Stimulated activated CD8-positive, alpha-beta memory T cell treated with anti-CD3 and anti-CD28 coated beads, Interleukin-15, amount 100 ng/mL, for 48 hours (primary cell): ENCODE measurements at places on chromosomes 16 and 17.

DNA sequence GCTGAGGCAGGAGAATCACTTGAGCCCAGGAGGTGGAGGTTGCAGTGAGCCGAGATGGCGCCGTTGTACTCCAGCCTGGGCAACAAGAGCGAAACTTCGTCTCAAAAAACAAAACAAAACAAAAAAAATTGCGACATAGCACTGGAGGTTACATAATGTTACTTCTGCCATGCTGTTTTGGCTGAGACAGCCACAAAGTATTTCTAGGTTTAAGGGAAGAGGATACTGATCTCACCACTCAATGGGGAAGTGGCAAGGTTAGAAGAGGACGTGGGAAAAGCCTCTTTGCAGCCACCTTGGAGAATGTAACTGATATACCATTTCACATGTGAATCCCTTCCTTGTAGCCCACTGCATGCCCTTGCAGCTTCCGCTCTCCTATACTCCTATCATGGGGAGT, 131.2 kb upstream of the NLRP1 start:
- DNase-seq: no peak

- no peak for DNase-seq
Observed at GRCh38 chr17:63405741-63406261, 40.3 kb downstream of the CYB561 start.

DNA sequence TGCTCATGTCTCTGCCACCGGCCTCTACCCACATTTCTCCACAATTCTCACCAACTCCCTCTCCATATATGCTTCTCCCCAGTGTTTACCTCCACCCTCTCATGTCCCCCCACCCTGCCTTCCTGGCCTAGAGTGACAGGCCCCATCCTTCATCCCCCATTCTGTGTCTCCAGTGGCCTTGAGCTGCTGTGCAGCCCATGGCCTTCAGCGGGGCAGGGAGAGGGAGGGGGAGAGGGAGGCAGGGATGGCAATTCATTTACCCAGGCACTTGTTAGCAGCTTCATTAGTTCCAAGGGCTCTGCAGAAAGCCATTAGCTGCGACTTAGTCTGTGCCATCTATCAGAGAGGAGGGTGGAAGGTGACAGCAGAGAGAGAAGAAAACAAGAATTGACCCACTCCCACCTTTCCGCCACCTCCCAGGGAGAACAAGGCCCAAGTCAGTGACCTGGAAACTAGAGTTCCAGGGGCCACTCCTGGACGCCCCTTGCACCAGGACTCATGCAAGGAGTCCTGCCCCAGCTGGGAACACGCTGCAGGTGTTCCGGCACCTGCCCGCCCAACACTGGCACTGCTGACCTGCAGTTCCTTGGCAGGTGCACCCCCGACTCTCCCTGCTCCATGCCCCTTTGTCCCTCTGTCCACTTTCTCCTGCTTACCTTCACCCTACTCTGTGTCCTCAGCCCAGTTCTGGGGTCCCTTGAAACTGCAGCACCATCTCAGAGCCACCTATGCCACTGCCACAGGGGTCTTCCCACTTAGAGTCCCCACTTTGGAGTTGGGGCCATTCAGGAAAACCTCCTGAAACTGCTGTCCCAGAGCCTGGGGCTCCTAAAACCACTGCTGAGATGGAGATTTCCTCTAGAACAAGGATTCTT, 23.5 kb upstream of the PYY start:
- no peak for DNase-seq

- no peak for DNase-seq
Observed at GRCh38 chr17:58786586-58787295, 31.1 kb downstream of the PPM1E start.

GRCh38 chr16:54944002-54944401, 13.3 kb downstream of the IRX5 start:
- DNase-seq: no peak

DNA sequence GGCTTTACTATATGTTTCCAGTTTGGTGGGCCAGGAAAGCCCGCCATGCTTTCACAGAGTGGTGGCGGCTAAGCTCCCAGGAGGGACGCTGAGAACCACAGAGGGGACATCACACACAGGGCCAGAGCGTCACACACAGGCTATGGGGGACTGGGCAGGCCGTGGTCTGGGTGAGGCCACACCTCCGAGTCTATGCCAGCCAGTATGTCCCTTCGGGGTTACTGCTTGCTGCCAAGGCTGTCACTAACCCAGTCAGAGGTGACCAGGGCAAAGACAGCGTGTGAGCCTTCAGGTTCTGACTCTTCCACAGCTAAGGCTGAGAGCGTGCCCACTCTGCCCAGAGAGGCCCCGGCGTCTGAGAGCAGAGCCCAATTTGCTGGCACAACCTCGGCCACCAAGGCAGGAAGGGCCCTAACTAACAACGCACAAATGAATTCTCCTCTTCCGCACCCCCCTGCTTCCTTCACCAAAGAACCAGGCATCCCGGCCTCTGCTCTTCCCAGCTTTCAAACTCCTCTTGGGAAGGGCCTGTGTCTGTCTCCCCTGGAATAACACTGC, 2.9 kb downstream of the PLD6 start:
- DNase-seq: no peak

GRCh38 chr16:86096850-86097249, 197.9 kb downstream of the IRF8 start:
- DNase-seq: no peak

GRCh38 chr16:35868630-35869029, 2409.2 kb downstream of the TP53TG3F start:
- DNase-seq: no peak

- DNase-seq: no peak
Observed at GRCh38 chr16:78244131-78244895, 144.9 kb downstream of the WWOX start.

DNA sequence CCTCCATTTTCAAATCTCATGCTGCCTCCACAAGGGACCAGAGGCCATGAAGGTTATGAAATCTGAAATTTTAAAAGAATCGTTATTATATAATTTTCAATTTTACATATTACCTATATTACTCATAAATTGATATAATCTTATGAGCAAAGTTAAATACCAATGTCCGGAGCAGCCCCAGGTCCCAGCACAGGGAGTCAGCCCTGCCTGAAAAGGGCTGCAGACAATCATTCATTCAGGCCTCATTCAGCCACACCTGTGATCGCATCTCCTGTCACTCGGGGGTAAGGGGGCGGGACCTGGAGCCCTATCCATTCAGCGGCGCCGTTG, 172.5 kb downstream of the AHSP start:
- no peak for DNase-seq

- no peak for DNase-seq
Observed at GRCh38 chr17:61305024-61305423, 94.6 kb upstream of the TBX2 start.

DNA sequence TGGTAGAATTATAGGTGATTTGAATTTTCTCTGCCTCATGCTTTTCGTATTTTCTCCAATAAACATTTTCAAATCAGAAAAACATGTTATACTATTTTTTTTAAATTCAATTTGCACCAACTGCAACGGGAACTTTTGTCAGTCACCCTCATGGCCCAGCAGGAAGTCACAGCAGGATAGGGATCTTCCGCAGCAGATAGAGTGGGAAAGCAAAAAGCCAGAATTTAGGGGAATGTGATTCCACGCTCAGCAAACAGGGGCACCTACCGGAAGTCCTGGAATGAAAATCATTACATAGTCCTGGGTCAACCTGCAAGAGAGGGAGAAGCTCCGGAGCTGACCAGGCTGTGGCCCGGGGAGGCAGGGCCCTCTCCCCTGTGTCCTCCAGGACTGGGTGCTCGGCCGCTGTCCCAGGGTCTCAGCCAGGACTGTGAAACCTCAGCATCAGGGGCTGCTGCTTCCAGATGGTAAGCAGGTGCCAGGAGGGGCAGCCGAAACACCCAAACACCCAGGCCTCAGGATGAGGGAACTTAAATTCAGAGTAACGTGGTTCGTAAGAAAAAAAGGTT, 3.9 kb downstream of the SLC47A2 start:
- no peak for DNase-seq

DNA sequence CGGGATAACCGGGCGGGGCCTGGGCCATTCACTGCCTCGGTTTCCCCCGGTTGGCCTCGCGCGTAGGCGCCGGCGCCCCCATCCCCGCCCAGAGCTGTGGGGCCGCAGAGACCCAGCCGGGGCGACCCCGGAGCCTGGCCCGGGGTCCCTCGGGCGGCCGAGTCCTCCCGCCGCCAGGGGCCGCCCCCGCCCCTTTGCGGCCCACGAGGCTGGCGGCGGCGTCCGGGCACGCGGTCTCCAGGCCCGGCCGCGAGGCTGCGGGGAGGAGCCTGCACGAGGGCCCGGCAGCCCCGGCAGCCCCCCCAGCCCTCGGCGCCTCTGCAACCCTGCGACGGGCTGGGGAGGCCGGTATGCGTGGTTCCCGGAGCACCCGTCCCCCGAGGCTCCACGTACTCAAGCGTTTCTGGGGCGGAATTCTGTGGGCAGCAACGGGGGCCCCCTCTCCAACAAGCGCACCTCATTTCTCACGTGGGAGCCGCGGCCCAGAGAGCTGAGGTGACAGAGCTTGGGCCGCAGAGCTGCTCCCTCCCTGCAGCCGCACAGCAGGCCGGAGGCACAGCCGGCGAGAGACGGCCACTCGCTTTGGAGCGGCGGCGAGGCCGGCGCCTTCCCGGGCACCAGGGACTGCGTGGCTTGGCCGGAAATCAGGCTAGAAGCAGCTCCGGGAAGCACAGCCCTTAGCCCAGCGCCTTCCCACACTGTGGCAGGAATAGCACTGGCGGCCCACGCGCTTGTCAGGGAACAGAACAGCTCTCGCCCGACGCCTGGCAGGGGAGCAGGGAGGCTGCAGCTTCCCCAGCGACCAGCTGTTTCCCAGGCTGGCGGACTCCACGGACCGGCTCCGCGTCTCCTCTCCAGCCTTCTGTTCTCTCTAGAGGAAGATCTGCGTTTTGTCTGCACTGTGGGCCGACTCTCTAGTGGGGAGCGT, 867 bp upstream of the LIMD2 start:
- peak; percentile 38 for DNase-seq

DNA sequence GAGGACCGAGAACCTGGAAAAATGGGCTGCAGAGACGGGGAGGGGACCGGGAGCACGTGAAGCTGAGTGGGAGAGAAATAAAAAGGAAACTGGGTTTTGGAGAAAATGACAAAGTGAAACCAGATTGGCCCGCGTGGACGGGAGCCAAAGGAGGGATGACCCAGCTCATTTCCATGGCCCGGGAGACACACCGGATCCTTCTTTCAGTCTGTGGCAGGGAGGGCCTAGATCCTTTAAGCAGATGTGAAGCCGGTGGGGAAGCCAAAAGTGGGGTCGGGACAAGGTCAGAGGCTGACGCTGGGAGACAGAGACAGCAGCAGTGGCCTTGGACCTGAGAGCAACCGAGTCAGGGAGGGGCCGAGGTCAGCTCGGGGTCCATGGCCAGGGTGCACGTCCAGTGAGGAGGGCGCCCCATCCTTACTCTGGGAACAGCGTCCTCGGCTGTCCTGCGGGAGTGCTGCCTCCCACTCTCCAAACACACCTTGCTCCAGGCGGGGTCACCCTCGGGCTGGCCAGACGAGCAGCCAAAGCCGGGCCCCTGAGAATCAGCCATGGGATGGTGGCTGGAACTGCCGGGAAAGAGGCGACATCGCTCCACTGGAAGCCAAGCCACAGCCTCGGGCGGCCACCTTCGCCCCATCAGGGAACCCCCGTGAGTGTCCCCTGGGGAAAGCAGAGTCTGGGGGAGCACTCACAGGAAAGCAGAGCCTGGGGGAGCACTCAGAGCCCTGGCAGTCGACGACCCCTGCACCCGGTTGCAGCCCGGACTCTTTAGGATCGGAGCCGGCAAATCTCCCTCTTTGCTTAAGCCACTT, 17.3 kb downstream of the CA5A start:
- DNase-seq: no peak

DNA sequence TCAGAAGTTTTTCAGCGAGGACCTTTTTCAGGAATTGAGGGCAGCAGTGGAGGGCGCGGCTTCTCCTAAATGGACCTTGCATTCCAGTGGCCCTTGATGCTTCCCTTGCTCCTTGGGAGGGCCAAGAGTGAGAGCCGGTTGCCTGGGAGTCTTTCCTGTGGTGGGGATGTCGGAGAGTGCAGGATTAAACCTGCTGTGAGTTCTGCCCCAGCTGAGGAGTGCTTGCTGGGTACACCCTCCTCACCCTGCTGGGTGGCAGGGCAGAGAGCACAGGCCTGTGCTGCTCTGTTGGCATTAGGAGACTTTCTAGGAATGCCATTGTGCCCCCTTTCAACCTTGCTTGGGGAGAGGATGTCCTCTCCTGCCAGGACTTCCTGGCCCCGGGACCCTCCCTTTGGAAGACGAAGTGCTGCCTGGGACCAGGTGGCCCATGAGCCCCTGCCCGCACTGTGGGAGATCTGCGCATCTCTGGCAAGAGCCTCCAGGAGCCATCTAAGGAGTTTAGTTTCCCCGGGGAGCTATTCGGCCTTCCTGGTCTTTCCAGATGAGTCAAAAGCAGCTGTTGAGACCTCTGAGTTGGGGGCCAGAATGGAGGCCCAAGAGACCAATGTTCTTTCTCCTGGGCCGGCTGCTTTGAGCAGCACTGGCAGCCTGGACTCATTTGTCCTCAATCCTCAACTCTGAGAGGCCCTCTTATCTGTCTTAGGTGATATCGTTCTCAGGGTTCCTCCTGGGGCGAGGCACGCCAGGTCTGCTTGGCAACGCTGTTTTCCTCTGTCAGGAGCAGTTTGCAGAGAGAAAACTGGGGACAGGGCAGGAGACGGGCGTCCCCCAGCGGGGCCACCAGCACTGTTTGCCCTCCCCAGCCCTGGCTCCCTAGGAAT, 5.6 kb downstream of the LLGL2 start:
- DNase-seq: no peak

DNA sequence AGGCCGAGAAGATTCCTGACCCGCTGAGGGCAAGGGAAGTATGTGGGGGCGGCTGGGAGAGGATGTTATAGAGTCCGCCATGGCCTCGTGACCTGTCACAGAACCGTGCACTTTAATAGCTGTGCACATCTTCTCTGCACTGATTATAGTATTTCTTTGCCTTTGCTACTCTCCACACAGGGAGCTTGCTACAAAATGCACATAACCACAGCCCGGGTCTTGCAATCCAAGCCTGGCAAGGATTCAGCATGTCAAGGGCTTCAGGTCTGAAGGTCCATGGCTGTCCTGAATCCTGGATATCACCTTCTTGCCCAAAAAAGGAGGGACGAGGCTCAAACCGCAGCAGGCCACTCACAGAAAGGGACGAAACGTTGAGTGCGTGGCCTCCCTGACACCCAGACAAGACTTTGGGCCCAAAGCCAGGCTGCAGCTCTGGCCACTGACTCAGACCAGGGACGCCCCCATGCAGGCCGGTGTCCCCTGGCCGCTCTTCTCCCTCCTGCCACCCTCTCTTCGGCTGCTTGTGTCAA, 43.7 kb downstream of the USP22 start:
- DNase-seq: no peak

GRCh38 chr16:50208460-50208931, 55.4 kb downstream of the TENT4B start:
- no peak for DNase-seq

DNA sequence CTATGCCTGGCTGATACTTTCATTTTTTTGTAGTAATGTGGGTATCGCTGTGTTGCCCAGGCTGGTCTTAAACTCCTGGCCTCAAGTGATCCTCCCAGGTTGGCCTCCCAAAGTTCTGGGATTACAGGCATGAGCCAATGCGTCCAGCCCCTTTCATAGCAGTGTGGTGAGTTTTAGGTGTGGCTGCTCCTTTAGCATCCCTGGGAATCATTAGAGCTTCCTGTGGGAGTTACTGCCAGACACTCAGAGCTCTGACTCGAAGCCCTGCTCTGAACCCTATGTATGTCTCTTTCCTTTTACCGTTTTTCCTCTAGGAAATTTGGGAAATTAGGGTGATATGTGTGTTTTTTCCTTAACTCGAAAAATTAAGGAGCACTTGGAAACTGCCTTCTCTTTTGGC, 44.5 kb downstream of the NDE1 start:
- DNase-seq: no peak

GRCh38 chr16:89448656-89449055, 41.7 kb downstream of the ANKRD11 start:
- no peak for DNase-seq
